ENCODE measurements at places on chromosomes 11 and 22.

GRCh38 chr11:20353829-20354434 is 9.6 kb upstream of the HTATIP2 start:
- no peak for DNase-seq

GRCh38 chr22:39526736-39527171 is 5.8 kb downstream of the RPS19BP1 start:
- no peak for DNase-seq

DNA sequence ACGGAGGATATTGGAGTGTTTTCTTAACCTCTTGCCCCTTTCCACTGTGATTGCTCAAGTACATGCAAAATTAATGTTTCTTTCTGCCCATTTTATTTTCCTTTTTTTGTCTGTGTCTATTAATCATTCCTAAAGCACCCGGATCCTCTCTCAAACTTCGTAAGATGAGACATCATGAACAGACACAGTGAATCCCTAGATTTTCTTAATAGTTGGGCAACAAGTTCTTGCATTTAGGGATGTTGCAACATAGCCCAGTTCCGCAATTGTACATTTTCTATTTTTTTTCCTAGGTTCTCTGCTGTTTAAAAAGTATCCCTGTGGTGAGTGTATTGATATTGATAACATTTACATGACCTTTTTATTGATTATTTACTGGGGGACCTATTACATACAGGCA is 2.9 kb downstream of the FAM111A start:
- no peak for DNase-seq

DNA sequence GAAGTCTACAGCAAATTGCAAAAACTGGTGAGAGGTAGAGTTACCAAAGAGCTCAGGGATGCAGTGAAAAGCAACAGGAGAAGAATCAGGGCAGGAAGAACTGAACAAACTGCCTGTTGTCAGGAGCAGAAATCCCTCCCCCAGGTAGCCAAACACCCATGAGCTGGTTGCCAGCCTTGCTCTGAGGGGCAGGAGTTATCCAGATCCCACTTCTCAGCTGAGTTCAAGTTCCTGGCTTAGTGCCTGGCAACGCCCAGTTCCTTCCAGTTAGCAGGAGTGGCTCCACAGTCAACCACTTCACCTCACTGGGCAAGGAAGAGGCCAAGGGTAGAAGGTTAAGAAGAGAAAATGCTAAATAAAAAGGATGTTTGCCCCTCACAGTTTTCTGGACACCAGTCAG is 1.9 kb upstream of the MPZL2 start:
- DNase-seq, result no peak

- no peak for DNase-seq
Measured at GRCh38 chr11:92286709-92287108, 62.1 kb downstream of the FAT3 start.

GRCh38 chr22:47599753-47600152 is 837.3 kb downstream of the TBC1D22A start:
- DNase-seq, result no peak

- no peak for DNase-seq
Measured at GRCh38 chr11:83766932-83767331, 480.8 kb upstream of the CCDC90B start.

DNA sequence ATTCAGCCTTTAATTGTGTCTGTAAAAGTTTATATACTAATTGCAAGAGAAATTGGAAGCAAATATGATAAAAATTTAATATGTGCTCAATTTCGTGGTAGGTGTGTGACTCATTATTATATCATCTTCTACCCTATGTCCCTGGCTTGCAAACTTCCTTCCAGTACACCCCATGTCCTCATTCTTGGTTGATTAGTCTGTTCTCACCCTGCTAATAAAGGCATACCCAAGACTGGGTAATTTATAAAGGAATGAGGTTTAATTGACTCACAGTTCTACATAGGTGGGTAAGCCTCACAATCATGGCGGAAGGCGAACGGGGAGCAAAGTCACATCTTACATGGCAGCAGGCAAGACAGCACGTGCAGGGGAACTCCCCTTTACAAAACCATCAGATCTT is 11.9 kb downstream of the MRGPRX3 start:
- DNase-seq, result no peak

GRCh38 chr11:71488681-71489270 is 35.8 kb downstream of the NADSYN1 start:
- no peak for DNase-seq

- DNase-seq, result no peak
Measured at GRCh38 chr11:20671856-20672546, 2.6 kb downstream of the NELL1 start.

DNA sequence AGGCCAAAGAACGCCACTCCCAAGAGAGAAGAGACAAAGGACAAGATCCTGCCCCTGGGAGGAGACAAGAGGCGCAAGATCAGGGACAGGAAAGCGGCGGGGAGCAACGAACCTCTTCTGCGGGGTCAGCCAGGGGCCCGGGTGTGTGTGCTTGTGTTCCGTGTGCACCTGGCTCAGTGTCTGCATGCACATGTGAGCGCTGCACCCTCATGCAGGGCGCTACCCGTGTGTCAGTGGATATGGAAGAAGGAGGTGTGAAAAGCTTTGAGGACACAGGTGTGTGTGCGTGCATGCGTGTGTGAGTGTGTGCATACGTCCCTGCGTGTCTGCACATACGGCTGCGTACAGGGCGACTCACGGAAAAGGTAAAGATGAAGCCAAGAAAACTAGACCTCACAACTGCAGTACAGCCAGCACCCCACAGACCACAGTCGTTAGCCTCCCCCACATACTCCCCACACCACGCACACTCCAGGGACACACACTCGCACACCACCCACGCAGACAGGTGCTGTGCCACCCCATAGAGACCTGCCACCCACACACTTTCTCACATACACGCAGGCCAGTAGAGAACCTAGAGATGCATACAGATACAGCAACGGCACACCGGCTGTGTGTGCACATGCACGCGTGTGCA is 11.0 kb upstream of the IGSF9B start:
- no peak for DNase-seq

- no peak for DNase-seq
Measured at GRCh38 chr11:106152824-106153223, 75.4 kb downstream of the AASDHPPT start.

- DNase-seq, result no peak
Measured at GRCh38 chr11:74546752-74547151, 45.6 kb upstream of the POLD3 start.

GRCh38 chr11:44952082-44952481 is 1.4 kb upstream of the TP53I11 start:
- DNase-seq, result no peak

GRCh38 chr22:23192133-23192532 is 11.8 kb downstream of the BCR start:
- DNase-seq, result no peak

DNA sequence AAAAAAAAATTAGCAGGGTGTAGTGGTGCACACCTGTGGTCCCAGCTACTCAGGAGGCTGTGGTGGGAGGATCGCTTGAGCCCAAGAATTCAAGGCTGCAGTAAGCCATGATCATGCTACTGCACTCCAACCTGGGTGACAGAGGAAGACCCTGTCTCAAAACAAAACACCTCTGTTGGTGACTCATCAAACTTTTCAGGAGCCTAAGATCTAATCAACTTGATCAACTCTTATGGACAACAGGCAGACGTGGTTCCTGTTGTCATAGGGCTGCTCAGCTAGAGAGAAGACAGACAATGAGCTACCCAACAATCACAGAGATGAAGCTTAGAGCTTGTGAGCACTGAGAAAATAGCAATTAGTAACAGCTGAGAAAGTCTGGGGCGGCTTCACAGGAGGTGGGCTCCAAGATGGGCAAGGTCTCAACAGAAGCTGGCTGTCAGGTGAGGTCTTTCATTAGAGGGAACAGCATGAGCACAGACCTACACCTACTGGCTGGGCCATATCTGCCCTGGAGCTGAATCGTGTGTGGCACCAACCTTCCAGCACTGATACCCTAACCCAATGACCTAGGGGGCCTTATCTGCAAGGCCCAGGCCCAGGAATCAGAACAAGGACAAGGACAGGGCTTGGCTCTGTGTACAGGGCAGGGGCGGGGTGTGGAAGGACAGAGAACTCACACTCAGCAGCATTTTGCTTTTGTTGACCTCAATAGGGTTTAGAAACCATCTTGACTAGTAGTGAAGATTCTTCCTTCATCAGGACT is 7.2 kb upstream of the UCP3 start:
- no peak for DNase-seq

DNA sequence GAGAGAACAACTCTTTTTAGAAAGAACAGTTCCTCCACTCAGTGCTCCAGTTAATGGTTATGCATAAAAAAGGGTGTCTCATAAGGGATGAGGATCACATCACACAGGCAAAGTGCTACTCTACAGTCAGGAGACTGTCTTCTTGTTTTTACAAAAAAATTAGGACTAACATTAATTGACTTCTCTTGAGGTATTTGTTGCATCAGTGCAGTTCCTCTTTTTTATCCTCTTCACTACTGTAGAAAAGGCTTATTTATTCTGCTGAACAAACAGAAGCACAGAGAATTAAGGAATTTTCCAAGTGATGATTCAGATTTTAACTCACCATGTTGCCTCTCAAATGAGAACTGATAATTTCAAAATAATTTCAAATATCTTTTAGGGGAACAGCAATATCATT is 1.9 kb downstream of the MMP8 start:
- no peak for DNase-seq

DNA sequence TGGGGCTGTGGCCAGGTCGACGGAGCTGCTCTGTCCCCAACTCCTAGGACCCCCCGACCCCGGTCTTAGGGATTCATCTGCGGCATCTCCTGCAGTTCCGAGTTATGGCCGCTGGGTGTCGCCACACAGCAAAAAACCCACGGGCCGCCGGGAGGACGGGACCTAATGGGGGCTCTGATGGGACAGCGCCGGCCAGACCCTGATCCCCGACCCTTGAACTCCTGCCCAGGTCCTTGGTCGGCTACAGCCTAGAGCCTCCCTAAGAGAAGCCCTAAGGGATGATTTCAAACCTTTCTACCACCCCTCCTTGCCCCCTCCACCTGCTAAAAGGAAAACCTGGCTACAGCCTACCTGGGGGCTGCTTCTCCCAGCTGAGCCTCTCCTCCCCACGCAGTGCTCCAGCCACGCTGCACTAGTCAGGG is 30.8 kb upstream of the LRRC10B start:
- DNase-seq, result peak; percentile 42

GRCh38 chr11:15341587-15341986 is 226.9 kb downstream of the INSC start:
- no peak for DNase-seq

DNA sequence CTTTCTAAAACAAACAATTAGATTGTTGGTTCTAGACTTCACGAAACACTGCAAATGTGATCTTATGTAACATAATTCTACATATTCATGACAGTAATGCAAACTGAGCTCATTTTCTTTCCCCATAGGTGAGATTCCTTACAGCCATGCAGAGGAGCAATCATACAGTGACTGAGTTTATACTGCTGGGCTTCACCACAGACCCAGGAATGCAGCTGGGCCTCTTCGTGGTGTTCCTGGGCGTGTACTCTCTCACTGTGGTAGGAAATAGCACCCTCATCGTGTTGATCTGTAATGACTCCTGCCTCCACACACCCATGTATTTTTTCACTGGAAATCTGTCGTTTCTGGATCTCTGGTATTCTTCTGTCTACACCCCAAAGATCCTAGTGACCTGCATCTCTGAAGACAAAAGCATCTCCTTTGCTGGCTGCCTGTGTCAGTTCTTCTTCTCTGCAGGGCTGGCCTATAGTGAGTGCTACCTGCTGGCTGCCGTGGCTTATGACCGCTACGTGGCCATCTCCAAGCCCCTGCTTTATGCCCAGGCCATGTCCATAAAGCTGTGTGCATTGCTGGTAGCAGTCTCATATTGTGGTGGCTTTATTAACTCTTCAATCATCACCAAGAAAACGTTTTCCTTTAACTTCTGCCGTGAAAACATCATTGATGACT is 1.5 kb downstream of the OR9G1 start:
- no peak for DNase-seq

GRCh38 chr11:67389477-67389876 is 2.3 kb upstream of the RAD9A start:
- no peak for DNase-seq

DNA sequence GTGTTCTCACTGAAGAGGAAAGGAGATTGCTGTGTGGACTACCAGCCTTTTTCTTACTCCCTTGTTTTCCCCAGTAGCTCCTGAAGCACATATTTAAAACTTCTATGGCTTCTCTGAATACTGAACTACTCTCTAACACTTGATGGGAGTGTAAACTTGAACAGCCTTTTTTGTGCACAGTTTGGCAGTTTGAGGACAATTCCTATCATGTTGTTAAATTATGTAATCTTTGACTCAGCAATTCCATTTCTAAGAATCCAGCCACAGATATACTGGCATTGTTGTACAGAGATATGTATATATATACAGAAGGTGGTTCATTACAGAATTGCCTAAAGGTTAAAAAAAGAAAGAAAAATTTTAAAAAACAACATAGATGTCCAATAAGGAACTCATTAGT is 47.1 kb upstream of the EED start:
- no peak for DNase-seq

- no peak for DNase-seq
Measured at GRCh38 chr22:24809331-24809730, 3.3 kb downstream of the SGSM1 start.

GRCh38 chr11:93089474-93090102 is 108.2 kb downstream of the SLC36A4 start:
- no peak for DNase-seq

GRCh38 chr11:117390743-117391142 is 63.1 kb downstream of the CEP164 start:
- DNase-seq, result no peak

DNA sequence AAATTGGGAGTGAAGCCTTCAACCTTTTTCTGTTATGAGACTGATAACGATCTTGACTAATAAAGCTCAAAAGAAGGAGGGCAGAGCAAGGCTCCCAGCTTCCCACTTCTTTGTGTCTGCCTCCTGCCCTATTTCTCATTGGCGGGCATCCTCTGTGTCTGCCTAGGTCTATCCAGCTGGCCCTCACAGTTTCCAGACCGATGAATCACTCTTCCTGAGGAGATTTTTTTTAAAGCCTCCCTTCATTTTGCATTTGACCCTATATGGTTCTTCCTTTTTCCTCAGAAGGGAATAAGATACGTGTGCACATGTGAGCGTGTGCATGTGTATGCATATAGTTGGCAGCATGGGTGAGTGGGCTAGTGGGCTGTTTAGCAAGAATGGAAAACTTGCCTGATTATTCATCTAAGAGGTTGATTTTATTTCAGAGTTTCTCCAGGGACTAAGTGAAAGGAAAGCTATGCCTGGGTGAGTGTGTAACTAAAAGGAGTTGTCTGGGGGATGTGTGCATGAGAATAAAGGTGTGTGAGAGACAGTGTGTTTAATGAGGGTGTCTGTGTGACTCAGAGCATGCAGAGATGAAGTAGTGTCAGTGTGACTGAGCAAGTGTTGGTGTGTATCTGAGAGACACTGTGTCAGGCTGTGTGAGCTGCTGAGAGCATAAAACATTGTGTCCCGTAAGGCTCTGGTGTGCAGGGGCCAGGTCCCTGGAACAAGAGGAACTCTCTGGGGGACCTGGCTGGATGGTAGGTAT is 12.2 kb downstream of the PHLDB1 start:
- DNase-seq, result no peak

All from T-helper 17 cell (primary cell).